ENCODE measurements at places on chromosomes 6 and 20.

DNA sequence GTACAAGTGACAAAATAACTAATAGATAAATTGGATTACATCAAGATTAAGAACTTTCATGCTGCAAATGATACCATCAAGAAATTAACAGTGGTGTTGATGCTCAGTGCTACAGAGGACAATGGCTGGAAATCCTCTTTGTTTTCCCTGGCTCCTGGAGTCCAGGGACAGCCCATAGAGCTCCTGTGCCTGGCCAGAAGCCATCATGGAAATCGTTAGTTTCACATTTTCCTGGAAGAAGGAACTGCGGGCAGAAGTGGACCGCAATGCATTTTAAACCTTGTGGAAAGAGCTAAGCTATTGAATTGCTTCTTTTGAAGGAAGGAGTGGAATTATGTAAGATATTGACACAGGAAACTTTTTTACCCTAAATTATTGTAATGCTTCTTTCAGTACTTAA, 276.0 kb downstream of the GJA1 start:
- DNase-seq: no peak

DNA sequence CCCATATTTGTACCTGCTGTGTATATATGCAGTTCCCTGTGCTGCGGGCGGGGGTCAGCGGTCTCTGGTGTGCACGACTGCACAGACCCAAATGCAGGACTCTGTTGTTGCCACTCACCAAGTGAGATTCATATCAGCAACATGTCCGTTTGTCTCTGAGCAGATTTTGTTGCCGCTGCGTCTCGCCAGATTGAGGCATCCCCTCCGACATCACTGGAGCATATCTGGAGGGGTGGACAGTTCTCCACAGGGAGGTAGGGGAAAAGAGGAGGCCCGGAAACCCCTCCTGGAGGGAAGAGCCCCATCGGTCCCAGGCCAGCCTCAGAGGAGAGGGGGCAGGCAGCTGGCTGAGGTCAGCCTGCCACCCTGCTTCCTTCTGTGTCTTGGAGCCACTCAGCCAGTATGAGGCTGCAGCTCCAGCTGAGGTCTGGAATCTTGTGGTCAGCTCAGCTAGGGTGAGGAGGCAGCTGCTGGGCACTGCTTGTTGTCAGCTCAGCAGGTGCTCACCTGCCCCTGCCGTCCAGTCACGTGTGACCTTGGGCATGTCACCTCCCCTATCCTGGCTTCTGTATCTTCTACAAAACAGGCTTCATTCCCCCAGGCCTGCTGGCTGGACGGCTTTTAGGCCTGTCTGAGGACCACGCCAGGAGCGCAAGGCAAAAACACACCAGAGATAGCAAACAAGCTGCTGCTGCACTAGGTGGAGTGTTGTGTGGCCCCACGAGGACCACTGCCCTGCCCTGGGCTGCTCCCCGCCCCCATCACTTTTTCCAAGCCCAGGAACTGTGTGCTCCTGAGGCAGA, 47.1 kb downstream of the HNF4A start:
- no peak for DNase-seq

DNA sequence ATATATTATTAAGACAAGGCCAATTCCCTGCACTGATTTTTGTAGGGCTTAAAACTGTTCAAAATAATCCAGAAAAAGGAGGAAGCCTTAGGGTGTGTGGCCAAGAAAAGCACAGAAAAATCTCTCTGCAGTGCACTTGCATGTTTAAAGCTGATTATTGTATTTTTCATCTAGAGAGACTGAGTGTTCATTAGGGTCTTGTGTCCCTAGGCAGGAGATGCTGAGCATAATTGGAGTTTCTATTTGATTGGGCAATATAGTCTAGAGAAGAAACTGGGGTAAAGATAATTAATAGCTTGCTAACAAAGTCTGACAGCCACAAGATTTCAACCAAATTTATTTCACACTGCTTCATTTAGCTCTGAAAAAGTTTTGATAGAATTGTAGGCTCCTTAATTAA, 2.4 kb downstream of the FLRT3 start:
- no peak for DNase-seq

- peak; percentile 21 for DNase-seq
Measured at GRCh38 chr6:84033523-84034451, at the start of gene MRAP2. Gene MRAP2, plus strand, starts transcription at chr6:84033772. Its CDS starts 21,547 bp downstream, at chr6:84055319.

- no peak for DNase-seq
Measured at GRCh38 chr20:45036044-45036755, 64.7 kb downstream of the KCNS1 start.

DNA sequence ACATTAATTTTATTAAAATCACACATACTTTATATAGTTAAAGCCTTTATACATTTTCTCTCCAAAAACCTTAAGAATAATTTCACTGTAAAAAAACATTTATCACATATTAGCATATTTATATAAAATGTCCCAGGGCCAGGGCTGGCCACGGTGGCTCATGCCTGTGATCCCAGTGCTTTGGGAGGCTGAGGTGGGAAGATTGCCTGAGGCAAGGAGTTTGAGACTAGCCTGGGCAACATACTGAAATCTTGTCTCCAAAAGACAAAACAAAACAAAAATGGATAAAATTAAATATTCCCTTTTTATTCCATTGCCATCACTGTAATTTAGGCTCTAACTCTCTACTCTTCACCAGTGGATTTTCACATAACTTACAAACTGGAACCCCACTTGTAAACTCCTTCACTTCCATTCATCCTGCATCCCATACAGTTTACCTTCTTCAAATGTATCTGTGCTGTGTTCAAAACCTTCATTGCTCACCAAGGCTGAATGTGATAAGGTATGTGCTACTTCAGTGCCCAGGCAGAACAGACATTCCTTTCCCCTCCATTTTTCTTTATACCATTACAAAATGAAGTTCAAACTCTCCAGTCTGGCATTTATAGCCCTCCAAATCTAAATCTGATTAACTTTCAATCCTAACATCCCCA, 42.9 kb upstream of the PIM1 start:
- no peak for DNase-seq

GRCh38 chr6:146840216-146840615, 241.4 kb downstream of the ADGB start:
- DNase-seq: no peak

DNA sequence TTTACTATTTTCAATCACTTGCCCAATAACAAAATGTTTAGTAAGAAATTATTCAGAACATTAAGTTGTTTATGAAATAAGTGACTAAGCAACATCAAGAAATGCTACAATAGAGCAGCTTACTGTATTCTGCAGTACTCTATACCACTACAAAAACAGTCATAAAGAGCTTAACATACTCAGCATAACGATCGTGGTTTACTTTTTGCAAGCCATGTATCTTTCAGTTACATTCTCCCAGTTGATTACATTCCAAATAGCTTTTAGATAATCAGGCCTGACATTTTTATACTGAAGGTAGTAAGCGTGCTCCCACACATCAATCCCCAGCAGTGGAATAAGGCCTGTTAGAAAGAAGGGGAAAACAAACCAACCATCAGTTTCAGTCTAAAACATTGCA, 10.7 kb downstream of the SOD2 start:
- DNase-seq: no peak

DNA sequence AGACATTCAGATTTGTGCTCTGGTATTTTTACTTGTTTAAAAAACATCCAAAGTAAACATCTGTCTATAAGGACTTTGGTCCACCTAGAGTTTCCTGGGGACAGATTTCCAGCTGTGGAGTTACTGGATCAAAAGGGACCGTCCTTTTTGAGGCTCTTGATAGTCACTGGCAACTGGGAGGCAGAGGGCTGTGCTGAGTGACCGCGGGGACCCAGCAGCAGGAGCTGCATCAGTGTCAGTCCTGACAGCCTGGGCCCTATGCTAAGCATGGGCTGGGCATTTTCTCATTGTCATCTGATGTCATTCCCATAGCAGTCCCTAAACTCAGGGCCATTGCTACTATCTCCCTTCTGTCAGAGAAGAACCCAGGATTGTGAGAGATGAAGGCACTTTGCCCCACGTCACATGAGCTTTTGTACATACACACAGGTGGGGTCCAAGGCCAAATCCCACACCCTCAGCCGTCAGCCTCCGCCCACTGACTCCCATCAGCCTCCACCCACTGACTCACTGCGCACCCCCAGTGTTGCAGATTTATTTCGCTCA, 293.8 kb downstream of the TAF4 start:
- no peak for DNase-seq

GRCh38 chr20:17273717-17274116, 46.9 kb downstream of the PCSK2 start:
- DNase-seq: no peak

DNA sequence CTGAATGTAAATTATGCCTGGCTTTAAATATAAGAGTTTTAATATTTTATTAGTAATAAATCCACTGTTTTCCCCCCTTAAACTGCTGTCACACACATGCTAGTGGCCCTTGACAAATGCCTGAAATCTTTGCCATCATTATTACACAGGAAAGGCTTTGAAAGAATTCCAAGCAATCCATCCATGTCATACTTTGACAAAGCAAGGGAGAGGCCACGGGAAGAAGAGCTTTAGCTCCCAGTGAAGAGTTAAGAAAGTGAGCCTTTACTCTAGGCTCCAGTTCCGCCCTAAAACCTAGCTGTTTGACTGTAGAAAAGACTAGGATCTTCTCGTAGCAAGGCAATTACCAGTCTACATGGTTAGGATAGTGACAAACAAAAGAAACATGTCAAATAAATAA, 147.9 kb downstream of the GMDS start:
- DNase-seq: no peak

DNA sequence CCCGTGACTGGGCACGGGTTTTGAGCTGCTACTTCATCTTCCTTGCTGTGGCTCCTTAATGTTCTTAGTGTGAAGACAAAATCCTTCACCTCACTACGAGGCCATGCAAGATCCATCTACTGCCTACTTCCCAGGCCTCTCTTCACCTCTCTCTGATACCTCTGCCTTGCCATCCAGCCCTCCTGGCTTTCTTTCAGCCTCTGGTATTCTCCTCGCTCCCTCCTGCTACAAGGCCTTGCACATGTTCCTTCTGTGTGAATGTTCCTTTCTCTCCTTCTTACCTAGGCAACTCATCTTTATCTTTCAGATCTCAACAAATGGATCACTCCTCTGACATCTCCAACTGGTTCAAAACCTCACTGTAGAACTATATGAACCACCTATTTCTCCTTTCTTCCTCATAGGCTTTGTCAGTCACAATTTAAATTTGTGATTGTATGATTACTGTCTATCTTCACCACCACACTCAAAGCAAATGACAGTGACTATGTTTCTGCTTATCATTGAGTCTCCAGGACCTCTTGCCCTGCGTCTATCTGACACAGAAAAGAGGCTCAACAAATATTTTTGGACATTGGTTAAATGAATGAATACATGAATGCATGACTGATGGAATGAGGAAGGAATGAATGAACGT, 19.8 kb downstream of the HEY2 start:
- no peak for DNase-seq

- DNase-seq: no peak
Measured at GRCh38 chr6:75600768-75601167, 912 bp upstream of the SENP6 start.

GRCh38 chr6:30914076-30914853, at the start of gene VARS2:
Gene VARS2, plus strand, starts transcription at chr6:30914238. Its CDS starts 599 bp downstream, at chr6:30914837.
- DNase-seq: peak; percentile 99

- no peak for DNase-seq
Measured at GRCh38 chr20:52031563-52032303, 159.8 kb downstream of the ZFP64 start.

DNA sequence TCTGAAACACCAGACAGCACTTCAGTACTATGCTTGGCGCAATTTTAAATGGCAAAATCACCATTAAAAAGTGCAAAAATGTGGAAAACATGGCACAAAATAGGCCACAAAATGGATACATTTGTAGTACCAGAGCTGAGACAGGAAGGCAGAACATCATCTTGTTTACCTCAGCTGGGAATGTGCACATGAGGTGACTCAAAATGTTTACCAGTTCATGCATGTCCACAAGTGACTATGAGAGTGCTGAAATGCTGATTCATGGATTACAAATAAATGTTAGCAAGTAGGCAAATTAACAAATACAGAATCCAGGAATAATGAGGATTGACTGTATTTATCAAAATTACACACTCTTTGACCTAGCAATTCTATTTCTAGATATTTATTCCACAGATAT, 201.6 kb downstream of the ISM1 start:
- no peak for DNase-seq

GRCh38 chr6:35176301-35177024, 35.3 kb upstream of the TCP11 start:
- DNase-seq: no peak

DNA sequence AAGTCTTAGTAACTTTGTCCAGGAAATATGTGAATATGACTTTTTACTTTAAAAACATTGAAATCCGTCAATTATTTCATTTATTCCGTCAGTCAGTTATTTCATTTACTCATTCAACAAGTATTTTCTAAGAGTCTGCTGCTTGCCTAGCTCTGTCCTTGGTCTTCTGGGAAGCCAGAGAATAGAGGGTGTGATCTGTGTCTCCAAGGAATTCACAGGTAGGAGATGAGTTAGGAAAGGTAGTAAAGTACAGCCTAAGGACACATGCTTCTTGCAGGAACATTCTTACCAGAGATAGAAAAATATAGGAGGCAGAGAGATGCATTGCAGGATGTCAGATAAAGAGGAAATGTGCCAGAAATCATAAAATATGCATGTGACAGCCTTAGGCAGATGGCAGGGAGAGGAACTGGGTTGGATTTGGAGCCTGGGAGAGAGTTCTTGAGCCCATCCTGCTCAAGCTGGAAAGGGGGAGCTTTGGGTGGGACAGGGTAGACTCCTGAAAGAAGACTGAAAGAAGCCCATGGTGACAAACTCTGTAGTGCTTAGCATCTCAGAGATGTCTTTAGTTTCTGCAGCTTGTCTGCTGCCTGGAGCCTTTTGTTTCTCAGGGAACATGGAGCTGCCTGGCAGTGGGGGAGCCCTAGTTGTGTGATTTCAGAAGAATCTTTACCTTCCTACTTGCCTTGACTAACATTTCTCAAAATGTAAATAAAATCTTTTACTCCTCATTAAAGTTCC, 3.5 kb downstream of the SH3BGRL2 start:
- DNase-seq: no peak

DNA sequence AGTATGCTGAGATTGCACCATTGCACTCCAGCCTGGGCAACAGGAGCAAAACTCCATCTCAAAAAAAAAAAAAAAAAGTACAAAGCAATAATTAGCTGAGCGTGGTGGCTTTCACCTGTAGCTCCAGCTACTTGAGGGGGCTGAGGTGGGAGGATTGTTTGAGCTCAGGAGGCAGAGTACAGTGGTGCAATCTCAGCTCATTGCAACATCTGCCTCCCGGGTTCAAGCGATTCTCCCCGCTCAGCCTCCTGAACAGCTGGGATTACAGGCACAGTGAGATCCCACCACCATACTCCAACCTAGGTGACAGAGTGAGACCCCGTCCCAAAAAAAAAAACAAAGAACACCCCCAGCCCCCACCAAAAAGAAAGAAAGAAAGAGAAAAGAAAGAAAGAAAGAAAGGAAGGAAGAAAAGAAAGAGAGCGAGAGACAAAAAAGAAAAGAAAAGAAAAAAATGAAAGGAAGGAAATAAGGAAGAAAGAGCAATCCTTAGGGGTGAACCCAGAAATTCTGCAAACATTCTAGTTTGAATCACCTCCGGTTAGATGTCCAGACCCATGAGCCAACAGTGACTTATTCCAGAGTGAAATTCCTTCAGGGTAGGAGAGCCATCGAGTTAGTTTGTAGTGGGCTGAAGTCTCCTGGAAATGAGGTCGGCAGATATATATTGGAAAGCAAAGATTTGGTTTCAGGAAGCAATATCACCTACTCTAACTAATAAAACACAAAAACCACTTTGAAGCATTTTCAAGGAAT, 3.2 kb upstream of the RIPOR3 start:
- DNase-seq: no peak

- DNase-seq: no peak
Measured at GRCh38 chr6:90656325-90656724, 69.5 kb upstream of the MAP3K7 start.

- no peak for DNase-seq
Measured at GRCh38 chr6:36908747-36909146, 23.0 kb downstream of the C6orf89 start.
